ENCODE measurements at places on chromosomes 13 and 19. TPM values are rescaled to one million over a fixed set of nuclear protein-coding genes. Genes with fewer than 3 reads are reported as not detected.

TMC4 gene
- 0.15 TPM for total RNA-seq

KLF1 gene
- total RNA-seq = not detected

ZNF98 gene
- total RNA-seq = not detected

LONP1 gene
- 99.2 TPM for total RNA-seq

PRMT1 gene
- 349 TPM for total RNA-seq

ZNF667 gene
- total RNA-seq = 7.3 TPM

WDR87 gene
- not detected for total RNA-seq

IRGC gene
- total RNA-seq = not detected

TBXA2R gene
- 1.7 TPM for total RNA-seq

DMWD gene
- total RNA-seq = 37.3 TPM

ZFP82 gene
- 2.4 TPM for total RNA-seq

COL5A3 gene
- 18.9 TPM for total RNA-seq

ZNF534 gene
- not detected for total RNA-seq

MEIOSIN gene
- under 0.01 TPM for total RNA-seq

ZNF628 gene
- 2.9 TPM for total RNA-seq

CD37 gene
- total RNA-seq = not detected

TMEM145 gene
- not detected for total RNA-seq

FCAR gene
- not detected for total RNA-seq

KCNC3 gene
- under 0.01 TPM for total RNA-seq

ETV2 gene
- total RNA-seq = 0.31 TPM

LILRB1 gene
- not detected for total RNA-seq

ZNF224 gene
- total RNA-seq = 28.9 TPM

TRPC4 gene
- total RNA-seq = not detected

C19orf73 gene
- 1.4 TPM for total RNA-seq

LRRC63 gene
- total RNA-seq = 1.5 TPM

SPRED3 gene
- 0.33 TPM for total RNA-seq

ZNF784 gene
- 3.3 TPM for total RNA-seq

STAP2 gene
- total RNA-seq = 16.2 TPM

CYP4F12 gene
- total RNA-seq = not detected

MTMR6 gene
- total RNA-seq = 39.9 TPM
